Hair follicle dermal papilla cell (primary cell): ENCODE measurements at places on chromosomes 7 and 10. TPM values are rescaled to one million over a fixed set of nuclear protein-coding genes. Genes with fewer than 3 reads are reported as not detected.

DNTT gene
- total RNA-seq = not detected in 2 replicates

AGBL3 gene
- total RNA-seq = 0.73 and 1.3 TPM in 2 replicates

MKX gene
- total RNA-seq = 23.7 and 40.8 TPM in 2 replicates

TNS3 gene
- 73.3 and 128 TPM in 2 replicates for total RNA-seq

NUTM2E gene
- not detected in 2 replicates for total RNA-seq

COL1A2 gene
- 7,182 and 10,219 TPM in 2 replicates for total RNA-seq
